ENCODE measurements at places on chromosomes 5 and 9.

DNA sequence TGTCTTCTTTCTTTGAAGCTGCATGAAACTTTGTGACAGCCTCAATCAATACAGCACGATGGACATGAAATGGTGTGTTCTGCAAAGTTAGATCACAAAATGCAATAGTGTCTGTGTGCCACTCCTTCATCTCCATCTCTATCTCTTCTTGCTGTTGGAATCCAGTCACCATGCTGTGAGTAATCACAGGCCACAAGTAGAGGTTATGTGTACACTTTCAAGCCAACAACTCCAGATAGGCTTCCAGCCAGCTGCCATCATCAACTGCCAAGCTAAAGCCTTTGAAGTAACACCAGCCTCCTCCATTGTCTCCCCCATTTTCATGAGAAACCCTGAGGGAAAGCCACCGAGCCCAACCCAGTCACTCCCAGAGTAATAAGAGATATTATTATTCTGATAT is 360.6 kb downstream of the PTPRD start:
- no peak for DNase-seq

- DNase-seq = no peak
These were observed 152.2 kb downstream of the PAX5 start for GRCh38 chr9:36881743-36882441.

DNA sequence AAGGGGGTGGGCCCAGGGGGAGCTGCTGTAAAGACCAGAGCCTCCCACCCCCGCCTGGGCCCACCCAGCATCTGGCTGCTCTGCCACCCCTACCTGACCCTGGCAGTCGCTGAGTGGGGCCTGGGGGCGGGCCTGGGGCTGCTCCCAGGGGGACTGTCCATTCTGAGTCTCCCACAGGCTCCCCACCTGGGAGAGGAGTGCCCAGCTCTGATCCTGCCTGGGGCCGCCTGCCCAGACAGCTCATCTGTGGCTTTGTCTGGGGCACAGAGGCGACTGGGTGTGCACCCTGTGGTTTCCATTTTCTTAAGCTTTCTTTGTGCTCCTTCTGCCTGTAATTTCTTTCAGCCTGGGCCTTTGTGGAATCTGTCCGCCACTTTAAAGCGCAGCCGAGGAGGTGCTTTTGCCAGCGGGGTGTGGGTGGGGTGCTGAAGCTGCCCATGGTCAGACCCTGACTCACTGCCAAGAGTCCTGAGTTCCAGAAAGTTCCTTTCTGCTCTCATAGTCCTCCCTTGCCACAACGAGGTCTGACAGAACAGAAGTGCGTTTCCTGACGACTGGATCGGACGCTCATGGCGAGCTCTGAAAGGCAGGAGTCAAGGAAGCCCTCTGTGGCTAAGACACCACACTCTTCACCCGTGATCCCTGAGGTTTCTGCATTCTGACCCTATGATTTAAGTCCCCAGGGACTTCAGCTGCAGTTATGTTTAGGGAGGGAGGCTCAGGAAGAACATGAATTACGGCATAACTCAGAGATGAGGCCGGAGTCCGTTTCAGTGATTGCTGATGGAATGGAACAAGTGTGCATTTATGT is 225.0 kb downstream of the FANCC start:
- no peak for DNase-seq

DNA sequence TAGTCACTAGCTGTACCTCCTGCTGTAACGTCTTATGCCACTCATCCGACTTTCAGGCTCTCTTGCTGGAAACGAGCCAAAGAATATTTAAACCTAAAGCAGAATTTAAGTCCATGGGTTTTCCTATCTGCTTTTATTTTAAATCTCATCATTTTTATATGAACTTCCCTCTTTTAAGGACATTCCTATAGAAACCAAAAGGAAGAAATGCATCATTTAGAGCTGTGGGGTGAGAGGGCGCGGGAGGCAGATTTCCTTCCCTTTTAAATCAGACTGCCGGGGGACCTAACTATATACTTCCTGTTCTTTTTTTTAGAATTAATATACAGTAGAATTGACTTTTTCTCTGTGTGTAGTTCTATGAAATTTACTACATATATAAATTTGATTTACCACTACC is 468.8 kb downstream of the BNC2 start:
- DNase-seq = no peak

DNA sequence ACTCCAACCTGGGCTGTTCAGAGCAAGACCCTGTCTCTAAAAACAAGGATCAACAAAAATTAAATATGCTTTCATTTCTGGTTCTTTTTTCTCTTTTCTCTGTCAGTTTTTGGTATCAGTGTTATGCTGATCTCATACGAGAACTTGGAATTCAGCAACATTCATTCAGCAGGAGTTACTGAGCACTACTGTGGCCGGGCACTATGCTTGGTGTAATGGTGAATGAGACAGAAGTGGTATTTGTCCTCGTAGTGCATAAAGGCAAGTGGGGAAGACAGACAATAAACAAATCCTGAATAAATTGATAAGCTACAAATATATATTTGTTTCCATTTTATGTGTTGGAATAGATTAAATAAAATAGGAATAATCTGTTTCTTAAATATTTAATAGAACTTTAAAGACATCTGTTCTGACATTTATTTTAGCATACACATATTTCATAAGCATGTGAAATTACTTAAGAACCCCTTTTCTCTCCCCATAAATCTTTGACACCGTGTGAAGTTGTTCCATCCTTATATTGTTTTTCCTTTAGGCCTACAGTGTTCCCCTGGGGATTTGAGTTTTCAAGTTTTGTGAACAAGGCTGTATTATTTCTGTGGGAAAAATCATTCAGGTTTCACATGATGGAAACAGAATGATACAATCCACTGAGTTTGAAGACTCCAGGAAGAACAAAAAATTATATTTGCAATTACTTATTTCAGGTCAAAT is 24.6 kb downstream of the UBAP1 start:
- no peak for DNase-seq
